Kidney (tissue), 22 donors: ENCODE measurements at places on chromosomes 5 and 9. TPM values are rescaled to one million over a fixed set of nuclear protein-coding genes. Genes with fewer than 3 reads are reported as not detected.

DNA sequence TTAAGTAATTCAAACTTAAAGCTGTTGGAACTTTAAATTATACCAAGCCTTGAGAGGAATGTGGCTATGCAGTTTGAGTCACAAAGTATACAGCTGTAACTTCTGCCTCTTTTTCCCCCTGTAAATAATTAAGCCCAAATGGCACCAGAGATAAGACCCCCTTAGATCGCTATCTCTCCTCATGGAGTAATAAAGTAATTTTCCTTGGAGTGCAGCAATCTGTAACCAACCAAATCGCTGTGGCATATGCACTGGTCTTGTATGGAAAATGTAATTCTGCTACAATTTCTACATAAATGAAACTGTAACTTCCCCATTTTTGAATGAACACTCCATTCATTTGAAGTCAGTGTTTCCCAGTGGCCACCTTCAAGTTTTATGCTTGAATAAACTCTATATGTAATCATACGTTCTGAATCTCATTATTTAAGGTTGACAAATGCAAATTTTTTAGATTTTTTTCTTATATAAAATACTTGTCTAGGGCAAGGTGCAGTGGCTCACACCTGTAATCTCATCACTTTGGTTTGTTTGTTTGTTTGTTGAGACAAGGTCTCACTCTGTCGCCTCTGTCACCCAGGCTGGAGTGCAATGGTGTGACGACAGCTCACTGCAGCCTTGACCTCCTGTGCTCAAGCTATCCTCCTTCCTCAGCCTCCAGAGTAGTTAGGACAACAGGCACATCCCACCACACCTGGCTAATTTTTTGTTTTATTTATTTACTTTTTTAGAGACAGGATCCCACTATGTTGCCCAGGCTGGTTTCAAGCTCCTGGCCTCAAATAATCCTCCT, 12.3 kb downstream of the SUSD1 start:
- H3K4me1 ChIP-seq = no peaks in the 10 kb centered on the region
- peak; percentile 59 for DNase-seq
- H3K4me3 ChIP-seq = no peak overlapping the region

- H3K36me3 ChIP-seq = no peaks in the 10 kb centered on the region
- no peak overlapping the region for H3K4me3 ChIP-seq
- H3K27me3 ChIP-seq = no peaks in the 10 kb centered on the region
- H3K4me1 ChIP-seq = no peaks in the 10 kb centered on the region
- no peak overlapping the region for H3K27ac ChIP-seq
These were observed 9.0 kb downstream of the ABHD17B start for GRCh38 chr9:71901695-71902597.

DNA sequence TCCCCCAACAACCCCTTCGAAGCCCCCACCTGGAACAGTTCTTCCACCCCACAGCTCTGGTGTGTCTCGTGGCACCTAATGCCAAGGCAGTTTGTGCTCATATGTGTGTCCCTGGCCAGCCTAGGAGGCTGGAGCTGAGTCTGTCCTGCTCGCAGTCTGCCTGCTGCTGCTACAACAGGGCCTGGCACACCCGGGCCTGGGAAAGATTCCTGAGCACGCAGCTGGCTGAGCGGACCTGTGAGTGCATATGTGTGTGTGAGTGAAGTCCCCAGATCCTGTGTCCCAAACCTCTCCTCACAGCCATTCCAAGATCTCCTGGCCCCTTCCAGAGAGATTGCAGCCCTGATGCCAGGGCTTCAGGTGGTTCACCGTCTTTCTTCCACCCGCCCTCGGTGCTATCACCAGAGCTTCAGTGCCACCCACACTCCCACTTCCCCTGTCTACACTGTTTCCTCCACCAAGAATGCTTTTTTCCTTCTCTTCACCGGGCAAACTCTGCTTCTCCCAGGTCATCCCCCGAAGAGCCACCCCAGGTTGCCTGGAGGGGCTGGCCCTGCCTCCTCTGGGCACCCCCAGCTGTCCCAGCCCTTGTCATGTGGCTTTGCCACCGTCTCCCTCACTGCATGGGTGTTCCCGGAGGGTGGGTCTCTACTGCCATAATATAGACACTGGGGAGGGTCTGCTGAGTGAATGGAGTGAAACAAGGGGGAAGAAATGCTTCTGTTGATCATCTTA, 28.4 kb downstream of the LMX1B start:
- no peaks in the 10 kb centered on the region for H3K36me3 ChIP-seq
- H3K4me1 ChIP-seq = no peaks in the 10 kb centered on the region
- DNase-seq = no peak
- H3K4me3 ChIP-seq = no peak overlapping the region
- peaks cover 1% of the 10 kb centered on the region for H3K27me3 ChIP-seq

DNA sequence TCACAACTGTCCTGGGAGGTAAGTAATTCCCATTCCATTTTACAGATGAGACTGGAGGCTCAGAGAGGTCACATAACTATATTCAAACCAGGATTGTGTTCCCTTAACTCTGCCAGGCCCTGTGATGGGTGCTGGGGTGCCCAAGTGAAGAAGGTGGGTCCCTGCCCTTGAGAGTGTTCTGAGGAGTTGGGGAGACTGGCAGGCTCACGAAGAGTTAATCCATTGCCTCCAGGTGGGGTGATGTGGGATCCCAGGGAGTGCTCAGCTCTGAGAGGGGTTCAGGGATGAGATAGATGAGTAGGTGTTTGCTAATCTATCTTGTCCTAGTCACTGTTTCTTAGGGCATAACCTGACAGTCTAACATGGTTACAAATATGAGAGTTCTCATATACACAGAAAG, 36.7 kb downstream of the GSN start:
- H3K4me1 ChIP-seq = peaks cover 7% of the 10 kb centered on the region
- no peaks in the 10 kb centered on the region for H3K36me3 ChIP-seq
- H3K27me3 ChIP-seq = no peaks in the 10 kb centered on the region
- H3K4me3 ChIP-seq = no peak overlapping the region
- DNase-seq = no peak

GRCh38 chr9:13823026-13823425, 490.9 kb downstream of the NFIB start:
- no peaks in the 10 kb centered on the region for H3K27me3 ChIP-seq
- no peak overlapping the region for H3K4me3 ChIP-seq
- DNase-seq = no peak

GRCh38 chr5:168525856-168526255, 3.2 kb upstream of the FBLL1 start:
- H3K27ac ChIP-seq = no peak overlapping the region
- peaks cover 2% of the 10 kb centered on the region for H3K36me3 ChIP-seq
- no peak overlapping the region for H3K4me3 ChIP-seq
- no peak for DNase-seq

DNA sequence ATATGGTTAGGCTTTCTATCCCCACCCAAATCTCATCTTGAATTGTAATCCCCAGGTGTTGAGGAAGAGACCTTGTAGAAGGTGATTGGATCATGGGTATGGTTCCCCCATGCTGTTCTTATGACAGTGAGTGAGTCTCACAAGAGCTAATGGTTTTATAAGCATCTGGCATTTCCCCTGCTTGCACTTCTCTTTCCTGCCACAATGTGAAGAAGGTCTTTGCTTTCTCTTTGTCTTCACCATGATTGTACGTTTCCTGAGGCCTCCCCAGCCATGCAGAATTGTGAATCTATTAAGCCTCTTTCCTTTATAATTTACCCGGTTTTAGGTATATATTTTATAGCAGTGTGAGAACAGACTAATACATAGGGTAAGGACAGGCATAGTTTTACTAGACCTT, 334.5 kb downstream of the TLR4 start:
- no peaks in the 10 kb centered on the region for H3K27me3 ChIP-seq
- no peaks in the 10 kb centered on the region for H3K4me1 ChIP-seq
- H3K4me3 ChIP-seq = no peak overlapping the region
- no peaks in the 10 kb centered on the region for H3K36me3 ChIP-seq
- H3K27ac ChIP-seq = no peak overlapping the region
- DNase-seq = no peak

DNA sequence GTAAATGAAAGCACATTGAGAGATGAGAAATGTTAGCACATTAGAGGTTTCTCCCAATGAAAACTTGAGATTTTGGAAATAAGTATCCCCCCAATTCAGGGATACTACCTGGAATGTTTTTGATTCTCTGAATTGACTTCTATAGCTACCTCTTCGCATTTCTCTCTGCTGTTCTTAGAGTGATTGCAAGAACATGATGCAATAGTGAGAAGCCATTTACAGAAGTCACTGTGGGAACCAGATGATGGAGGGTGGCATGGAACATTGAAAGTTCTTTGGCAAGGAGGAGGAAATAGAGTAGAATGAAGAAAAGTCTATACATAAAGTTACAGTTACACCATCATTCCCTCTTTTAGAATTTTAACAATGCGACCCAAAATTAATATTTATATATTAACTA, 9.2 kb downstream of the NPR3 start:
- no peak overlapping the region for H3K4me3 ChIP-seq
- no peaks in the 10 kb centered on the region for H3K36me3 ChIP-seq
- H3K27me3 ChIP-seq = no peaks in the 10 kb centered on the region
- no peak overlapping the region for H3K27ac ChIP-seq

DNA sequence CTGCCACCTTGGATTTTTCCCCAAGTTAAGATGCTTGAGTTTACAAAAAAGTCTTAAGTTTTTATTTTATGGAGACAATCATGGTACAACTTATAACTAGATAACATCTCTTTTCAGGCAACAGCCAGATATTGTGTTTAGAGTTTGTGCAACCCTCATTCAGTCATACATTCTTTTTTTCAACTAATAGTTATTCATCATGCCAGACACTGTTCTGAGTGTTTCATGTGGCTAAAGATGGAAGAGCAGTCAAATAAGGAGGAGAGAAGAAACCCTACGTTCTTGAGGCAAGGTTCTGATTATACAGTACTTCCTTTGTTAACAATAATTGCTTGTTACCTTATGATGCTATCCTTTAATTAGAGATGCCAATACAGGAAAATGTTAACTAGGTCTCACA, 42.1 kb upstream of the ZNF462 start:
- no peak overlapping the region for H3K27ac ChIP-seq
- H3K4me3 ChIP-seq = no peak overlapping the region
- H3K4me1 ChIP-seq = no peaks in the 10 kb centered on the region

GRCh38 chr5:168936511-168936910, 357.3 kb upstream of the PANK3 start:
- H3K36me3 ChIP-seq = no peaks in the 10 kb centered on the region
- DNase-seq = no peak
- no peaks in the 10 kb centered on the region for H3K27me3 ChIP-seq
- H3K4me1 ChIP-seq = no peaks in the 10 kb centered on the region
- H3K4me3 ChIP-seq = no peak overlapping the region

DNA sequence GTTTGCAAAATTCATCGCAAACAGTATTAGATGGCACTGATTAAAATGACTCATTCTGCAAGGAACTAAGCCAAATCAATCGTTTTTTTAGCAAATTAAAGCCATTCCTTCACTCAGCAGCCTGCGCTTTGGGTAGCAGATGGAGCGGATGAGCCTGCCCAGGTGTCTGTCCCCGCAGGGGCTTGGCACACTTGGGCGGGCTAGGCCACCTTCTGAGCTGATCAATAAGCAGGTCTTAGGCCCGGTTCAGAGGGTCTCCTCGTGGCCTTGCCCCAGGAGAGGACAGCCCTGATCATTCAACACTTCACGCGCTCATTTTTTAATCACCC, 78.0 kb upstream of the FCN1 start:
- H3K4me1 ChIP-seq = no peaks in the 10 kb centered on the region
- H3K27me3 ChIP-seq = no peaks in the 10 kb centered on the region

DNA sequence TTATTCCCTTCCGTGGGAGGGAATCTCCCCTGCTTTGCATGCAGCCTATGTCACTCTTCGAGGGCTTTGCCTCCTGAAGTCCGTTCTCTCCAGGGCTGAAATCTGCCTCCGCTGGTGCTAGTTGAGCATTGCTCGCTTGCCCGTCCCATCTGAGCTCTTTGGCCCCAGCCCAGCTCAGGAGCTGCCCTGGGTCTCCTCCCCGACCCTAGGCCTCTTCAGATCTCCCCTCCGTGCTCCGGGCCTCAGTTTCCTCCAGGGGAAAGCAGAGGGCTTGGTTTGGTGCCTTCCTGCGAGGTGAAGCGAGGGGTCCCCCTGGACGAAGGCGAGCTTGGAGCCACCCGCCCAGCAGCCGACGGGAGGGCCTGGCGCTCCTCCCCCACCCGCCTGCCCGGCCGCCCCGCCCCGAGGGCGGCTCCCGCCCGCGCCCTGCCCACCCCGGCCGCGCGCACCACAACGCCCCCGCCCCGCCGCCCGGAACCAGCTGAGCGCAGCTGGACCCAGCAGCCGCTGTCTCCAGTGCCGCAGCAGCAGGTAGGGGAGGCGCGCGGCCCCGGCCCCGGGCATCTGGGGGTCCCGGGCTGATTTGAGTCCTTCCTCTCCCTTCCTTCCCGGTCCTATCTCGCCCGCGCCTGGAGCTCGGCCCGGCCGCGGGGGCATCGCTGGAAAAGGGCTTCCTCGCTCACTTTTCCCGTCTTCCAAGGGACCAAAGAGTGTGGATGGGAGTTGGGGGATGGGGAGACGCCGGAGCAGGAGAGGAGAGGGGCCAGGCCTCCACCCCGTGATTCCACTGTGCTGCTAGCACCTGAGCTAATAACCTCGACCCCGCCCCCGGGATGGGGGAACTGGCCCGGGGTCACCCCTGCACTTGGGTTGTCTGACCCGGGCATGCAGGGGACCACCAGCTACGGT, at the start of gene GSN:
TSS of gene GSN (plus strand) at position 474 of the 909 bp plus-strand sequence. CDS start 33,810 bp downstream, outside the sequence.
- H3K4me1 ChIP-seq = peaks cover 7% of the 10 kb centered on the region
- DNase-seq = peak; percentile 94
- no peaks in the 10 kb centered on the region for H3K27me3 ChIP-seq

- H3K27ac ChIP-seq = no peak overlapping the region
- H3K4me3 ChIP-seq = no peak overlapping the region
- no peaks in the 10 kb centered on the region for H3K36me3 ChIP-seq
These were observed 450.3 kb upstream of the CLINT1 start for GRCh38 chr5:158309088-158309807.

GRCh38 chr9:4225291-4226028, 74.4 kb downstream of the GLIS3 start:
- no peak overlapping the region for H3K4me3 ChIP-seq
- no peak for DNase-seq
- no peaks in the 10 kb centered on the region for H3K27me3 ChIP-seq
- peaks cover 21% of the 10 kb centered on the region for H3K4me1 ChIP-seq
- no peaks in the 10 kb centered on the region for H3K36me3 ChIP-seq

DNA sequence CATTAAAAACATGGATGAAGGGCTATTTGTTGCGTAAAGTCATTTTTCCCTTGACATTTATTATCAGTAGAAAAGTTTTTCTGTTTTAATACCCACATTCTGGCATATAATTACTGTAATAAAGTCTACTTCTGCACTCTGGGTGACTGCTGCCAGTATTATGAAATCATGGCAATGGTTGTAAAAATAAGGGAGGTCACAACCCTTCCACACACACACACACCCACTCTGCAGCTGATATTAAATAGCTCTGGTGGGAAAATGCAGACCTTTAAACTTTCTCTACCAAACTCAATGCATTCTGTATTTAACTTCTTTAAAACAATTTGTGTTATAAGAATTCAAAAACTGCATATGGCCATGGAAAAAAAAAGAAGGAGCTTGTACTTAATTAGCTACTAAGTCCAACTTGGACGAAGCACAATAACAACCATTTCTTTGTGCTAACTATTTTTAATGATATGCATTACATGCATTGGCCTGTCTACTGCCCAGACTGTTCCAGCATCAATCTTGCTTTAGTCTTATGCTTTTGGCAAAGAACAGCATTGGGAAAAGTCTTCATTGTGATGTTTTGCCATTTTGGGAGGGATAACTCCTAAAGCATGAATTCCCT, 137.6 kb upstream of the MAP3K1 start:
- no peak overlapping the region for H3K4me3 ChIP-seq
- H3K27me3 ChIP-seq = no peaks in the 10 kb centered on the region

The PTPDC1 gene
- total RNA-seq = 8.7 TPM

The PCDHA5 gene
- total RNA-seq = 0.91 TPM

The C9orf72 gene
- 16.1 TPM for total RNA-seq

The SET gene
- total RNA-seq = 247 TPM

The CETN3 gene
- 19.8 TPM for total RNA-seq

The OMD gene
- total RNA-seq = 3.2 TPM

The IL3 gene
- total RNA-seq = not detected

The PCDHGC5 gene
- total RNA-seq = 1.4 TPM
